Activated CD8-positive, alpha-beta memory T cell treated with anti-CD3 and anti-CD28 coated beads for 36 hours (primary cell): ENCODE measurements at places on chromosomes 1 and 21. TPM values are rescaled to one million over a fixed set of nuclear protein-coding genes. Genes with fewer than 3 reads are reported as not detected.

CD48 gene
- total RNA-seq = 307 TPM

SELENBP1 gene
- total RNA-seq = not detected

CELA3B gene
- total RNA-seq = not detected

SPRR1A gene
- not detected for total RNA-seq

SLC9C2 gene
- total RNA-seq = not detected

CD34 gene
- 0.04 TPM for total RNA-seq

MX1 gene
- 5.3 TPM for total RNA-seq

CTSE gene
- total RNA-seq = not detected

CCDC27 gene
- not detected for total RNA-seq

KCNC4 gene
- 9.8 TPM for total RNA-seq

OR2G6 gene
- total RNA-seq = not detected

BRDT gene
- total RNA-seq = not detected

LCE1F gene
- total RNA-seq = not detected

SH2D5 gene
- 0.55 TPM for total RNA-seq

OR2L8 gene
- total RNA-seq = not detected

AGT gene
- not detected for total RNA-seq

VHLL gene
- total RNA-seq = not detected

AGTRAP gene
- total RNA-seq = 9.7 TPM

GFI1 gene
- 74.4 TPM for total RNA-seq

PALMD gene
- not detected for total RNA-seq

C1QTNF12 gene
- total RNA-seq = 1.2 TPM

RNF187 gene
- total RNA-seq = 135 TPM

FCRLB gene
- total RNA-seq = 0.29 TPM

FOXO6 gene
- total RNA-seq = 0.21 TPM

S100A9 gene
- not detected for total RNA-seq

PDPN gene
- not detected for total RNA-seq

LCK gene
- 294 TPM for total RNA-seq

ILF2 gene
- 384 TPM for total RNA-seq

ERICH3 gene
- not detected for total RNA-seq

CRYZL1 gene
- 27.4 TPM for total RNA-seq

PTCH2 gene
- 0.46 TPM for total RNA-seq

CFHR3 gene
- not detected for total RNA-seq

HSD3B2 gene
- not detected for total RNA-seq
